ENCODE measurements at places on chromosomes 1 and 21. TPM values are rescaled to one million over a fixed set of nuclear protein-coding genes. Genes with fewer than 3 reads are reported as not detected.

Gene PDZK1IP1
- not detected for total RNA-seq

Gene FABP3
- total RNA-seq, result 2.1 TPM

Gene VAV3
- total RNA-seq, result under 0.01 TPM

Gene DNALI1
- 0.63 TPM for total RNA-seq

Gene PPP1R15B
- total RNA-seq, result 28.4 TPM

Gene KCNA3
- not detected for total RNA-seq

Gene ZMYND12
- total RNA-seq, result 3.2 TPM

Gene CCDC17
- 1.4 TPM for total RNA-seq

Gene PDPN
- 0.25 TPM for total RNA-seq

Gene SPATA45
- not detected for total RNA-seq

Gene S100A14
- not detected for total RNA-seq

Gene SAMD11
- 40.9 TPM for total RNA-seq

Gene MAP10
- total RNA-seq, result 2.3 TPM

Gene ZNF683
- not detected for total RNA-seq

Gene SMIM1
- not detected for total RNA-seq

Gene RNU1-3
- under 0.01 TPM for total RNA-seq

Gene VHLL
- not detected for total RNA-seq

Gene SPRR2G
- not detected for total RNA-seq

Gene PEX11B
- total RNA-seq, result 32.2 TPM

Gene KRTAP21-2
- not detected for total RNA-seq

Gene TAS1R3
- total RNA-seq, result not detected

Gene PERM1
- not detected for total RNA-seq

Gene S100A7A
- total RNA-seq, result not detected

Gene PFKFB2
- total RNA-seq, result 4.2 TPM

Gene SUSD4
- total RNA-seq, result 3.9 TPM

Gene GJA5
- total RNA-seq, result 2.3 TPM

Gene CA6
- total RNA-seq, result not detected

Gene MCOLN3
- total RNA-seq, result 0.51 TPM

Gene CD5L
- total RNA-seq, result not detected

Gene GLRX2
- 8.6 TPM for total RNA-seq

Gene TRIM67
- not detected for total RNA-seq

Gene NUDT4B
- 24.0 TPM for total RNA-seq

Gene ZFP69
- 2.9 TPM for total RNA-seq

Data from GM23248 (cell line).